ENCODE measurements at places on chromosomes 12 and 14.
A peak's percentile ranks its signal among the peaks of the same experiment; 100 is the strongest.

DNA sequence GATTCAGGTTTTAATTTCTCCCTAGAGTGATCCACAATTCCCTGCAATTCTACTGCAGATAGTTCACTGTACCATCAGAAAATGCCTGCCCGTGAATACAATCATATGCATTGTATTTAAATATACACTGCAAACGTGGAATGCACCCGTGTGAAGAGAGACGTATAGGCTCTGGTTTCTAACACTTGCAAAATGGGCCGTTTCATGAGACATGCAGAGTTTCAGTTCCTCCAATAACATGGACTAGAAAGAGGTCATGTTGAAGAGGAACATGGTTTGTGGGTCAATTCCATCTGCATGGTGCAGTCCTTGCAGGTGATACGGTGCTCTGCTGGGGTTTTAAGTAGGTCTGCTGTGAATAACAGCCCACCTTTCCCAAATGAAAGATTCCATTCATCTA lies 373.3 kb downstream of the TMEM132D start:
- DNase-seq: no peak

DNA sequence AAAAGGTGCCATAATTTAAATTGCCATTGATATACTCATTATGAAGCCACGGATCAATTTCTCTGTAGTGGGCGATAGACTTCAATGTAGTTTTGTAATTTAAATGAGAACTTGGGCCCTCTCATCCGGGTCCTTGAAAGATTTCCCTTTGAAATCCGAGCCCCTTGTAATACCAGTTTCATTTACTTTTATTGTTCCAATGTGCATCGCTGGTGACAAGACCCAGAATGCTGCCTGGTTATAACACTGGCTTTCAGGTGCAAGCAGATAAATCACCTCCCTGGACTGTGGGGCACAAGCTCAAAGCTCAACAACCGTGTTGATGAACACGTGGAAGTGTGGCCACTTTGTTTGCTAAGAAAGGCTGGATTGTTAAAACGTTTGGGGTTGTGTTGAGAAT lies 68.9 kb upstream of the FZD10 start:
- no peak for DNase-seq

DNA sequence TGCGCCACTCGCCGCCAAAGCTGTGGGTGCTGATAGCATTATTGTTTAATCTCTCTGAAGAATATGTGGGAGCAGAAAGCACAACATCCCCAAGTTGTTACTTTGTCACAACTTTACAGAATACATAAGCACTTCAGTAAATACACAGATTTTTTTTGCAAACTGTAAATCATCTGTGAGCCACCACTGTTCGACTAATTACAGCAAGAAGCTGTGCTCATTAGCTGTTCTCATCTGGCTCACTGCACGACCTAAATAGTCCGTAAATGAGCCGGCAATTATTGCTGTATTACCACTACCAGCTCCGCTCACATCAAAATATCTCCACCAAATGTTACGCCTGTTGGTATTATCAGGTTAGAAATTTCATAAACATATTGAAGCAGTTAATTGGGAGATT lies 228.9 kb upstream of the PRKD1 start:
- no peak for DNase-seq

DNA sequence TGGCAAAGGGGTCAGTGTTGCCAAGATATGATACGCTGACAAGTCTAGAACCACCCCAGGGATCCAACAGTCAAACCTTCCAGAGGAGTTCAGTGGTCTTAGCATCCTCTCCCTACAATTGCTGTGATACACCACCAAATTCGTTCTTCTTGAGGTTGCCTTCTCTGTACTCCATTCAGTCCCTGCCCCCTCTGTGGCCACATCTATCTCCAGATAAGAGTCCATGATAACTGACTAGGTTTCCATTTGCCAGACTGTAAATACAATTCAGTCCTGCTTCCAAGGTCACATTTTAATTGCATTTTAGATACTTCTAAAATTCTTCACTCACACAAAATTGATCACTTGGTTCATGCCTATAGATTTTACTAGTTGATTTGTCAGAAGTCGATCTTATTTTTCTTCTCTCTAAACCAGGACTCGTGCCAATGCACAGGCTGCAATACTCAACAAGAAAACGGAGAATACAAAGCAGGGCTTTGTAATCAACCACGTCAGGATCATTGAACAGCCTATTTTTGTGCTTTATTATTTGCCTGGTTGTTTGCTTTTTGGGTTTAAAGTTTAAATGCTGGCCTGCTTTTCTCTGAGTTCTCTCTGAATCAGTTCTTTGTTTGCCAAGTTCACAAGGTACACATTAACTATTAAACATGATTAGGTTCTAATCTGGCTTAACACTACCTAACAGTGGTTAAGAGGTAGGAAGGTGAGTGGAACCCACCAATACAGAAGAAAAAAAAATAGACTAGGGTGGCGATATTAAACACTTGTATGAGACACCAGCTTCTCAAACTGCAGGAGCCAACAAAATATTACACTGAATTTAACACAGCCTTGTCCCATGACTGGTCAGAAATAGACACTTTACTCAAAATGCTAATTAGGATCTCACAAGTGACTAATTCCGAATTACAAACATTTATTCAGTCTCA lies 5.3 kb upstream of the TSPAN8 start:
- peak; percentile 57 for DNase-seq

DNA sequence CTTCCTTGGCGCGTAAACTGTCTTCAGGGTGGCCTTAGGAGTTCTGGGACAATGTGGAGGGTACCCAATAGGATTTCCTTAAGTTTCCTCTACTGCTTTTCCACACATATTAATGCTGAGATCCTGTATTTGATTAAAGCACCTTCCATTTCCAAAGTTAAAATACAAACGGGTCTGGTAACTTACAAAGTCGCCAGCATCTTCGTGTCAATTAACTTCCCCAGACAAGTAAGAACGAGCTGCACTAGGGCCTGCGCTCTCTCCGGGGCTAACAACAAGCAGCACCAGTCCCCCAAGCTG lies 130.9 kb downstream of the NDUFA12 start:
- DNase-seq: no peak

GRCh38 chr12:1559676-1560091 lies 34.7 kb downstream of the FBXL14 start:
- no peak for DNase-seq

Measured in body of pancreas (tissue), 4 donors.